ENCODE measurements at places on chromosomes 16 and 17.

DNA sequence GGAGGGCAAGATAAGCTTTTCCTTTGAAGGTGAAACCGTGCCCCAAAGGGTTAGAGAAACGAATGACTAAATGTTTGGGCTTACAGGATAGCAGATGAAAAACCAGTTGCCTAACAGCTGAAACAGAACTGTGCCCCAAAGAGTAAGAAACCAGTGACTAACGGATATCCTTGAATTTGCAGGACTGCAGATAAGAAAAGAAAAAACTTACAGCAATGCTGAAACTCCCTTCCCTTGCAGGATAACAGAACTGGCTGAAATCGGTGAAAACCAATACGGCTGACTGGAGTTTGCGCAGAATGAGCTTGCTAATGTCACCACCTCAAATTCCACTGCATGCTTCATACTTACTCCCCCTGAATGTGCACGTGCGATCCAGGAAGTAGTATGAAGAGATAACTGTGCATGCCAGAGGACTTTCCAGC lies 175.2 kb upstream of the NLRP1 start:
- DNase-seq, result no peak

DNA sequence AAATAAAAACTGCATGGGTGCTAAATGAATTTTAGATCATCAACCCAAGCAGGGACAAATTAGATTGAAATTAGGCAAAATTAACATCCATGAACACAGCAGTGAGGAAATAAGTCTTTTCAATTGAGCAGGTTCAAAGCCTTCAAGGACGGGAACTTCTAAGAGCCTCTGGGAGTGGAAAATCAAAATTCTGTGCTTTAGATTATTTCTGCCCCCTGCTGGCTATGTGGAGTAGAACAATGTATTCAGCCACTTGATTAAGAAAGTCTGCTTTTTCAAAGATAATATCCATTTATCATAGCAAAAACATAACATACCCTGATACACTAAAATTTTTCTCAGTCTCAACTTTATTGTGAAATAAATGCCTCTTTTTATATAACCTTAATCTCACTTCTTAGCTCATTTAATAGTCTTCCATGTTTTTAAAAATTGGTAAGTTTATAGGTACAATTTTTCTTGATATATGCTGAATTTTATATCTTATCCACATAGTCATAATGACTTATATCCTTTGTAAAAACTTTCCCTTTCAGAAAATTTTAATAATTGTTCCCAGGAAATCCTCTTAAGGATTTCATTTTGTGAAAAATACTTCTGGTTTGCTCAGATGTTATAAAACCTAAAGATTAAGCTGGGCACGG lies 28.1 kb upstream of the NOL11 start:
- peak; percentile 7 for DNase-seq

GRCh38 chr16:69501956-69502745 lies 63.6 kb upstream of the NFAT5 start:
- no peak for DNase-seq

- DNase-seq, result no peak
Measured at GRCh38 chr17:65556910-65557348, 4.5 kb downstream of the AXIN2 start.

DNA sequence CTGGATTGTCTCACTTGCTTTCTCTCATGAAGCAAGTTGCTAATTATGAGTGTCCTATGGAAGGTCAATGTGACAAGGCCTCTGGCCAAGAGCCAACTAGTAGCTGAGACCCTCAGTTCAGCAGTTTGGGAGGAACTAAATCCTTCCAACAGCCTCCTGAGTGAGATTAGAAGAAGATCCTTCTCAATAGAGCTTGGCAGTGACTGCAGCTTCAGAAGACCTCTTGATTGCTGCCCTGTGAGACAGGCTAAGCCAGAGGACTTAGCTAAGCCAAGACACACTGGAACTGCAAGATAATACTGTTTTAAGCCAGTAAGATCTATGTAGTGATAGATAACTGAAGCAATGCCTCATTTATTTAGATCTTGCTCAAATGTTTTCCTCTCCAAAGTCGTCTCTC lies 34.3 kb downstream of the PCTP start:
- DNase-seq, result no peak

GRCh38 chr17:1709403-1709951 lies 700 bp downstream of the TLCD2 start:
- no peak for DNase-seq

DNA sequence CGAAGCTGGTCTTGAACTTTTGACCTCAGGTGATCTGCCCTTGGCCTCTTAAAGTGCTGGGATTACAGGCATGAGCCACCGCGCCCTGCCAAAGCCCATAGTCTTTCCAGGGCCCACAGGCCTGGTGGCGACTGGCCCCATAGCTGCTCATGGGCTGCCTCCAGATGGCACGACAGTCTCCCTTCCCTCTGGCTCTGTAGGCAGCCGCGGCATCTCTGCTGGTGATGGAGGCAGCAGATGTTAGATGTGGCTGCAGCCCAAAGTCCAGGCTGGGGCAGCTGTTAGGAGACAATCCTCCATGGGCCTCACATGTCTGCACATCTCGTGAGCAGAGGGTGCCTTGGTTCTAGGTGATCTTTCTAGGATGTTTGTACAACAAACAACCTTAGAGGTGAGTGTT lies 69.7 kb upstream of the DNAJA2 start:
- no peak for DNase-seq

DNA sequence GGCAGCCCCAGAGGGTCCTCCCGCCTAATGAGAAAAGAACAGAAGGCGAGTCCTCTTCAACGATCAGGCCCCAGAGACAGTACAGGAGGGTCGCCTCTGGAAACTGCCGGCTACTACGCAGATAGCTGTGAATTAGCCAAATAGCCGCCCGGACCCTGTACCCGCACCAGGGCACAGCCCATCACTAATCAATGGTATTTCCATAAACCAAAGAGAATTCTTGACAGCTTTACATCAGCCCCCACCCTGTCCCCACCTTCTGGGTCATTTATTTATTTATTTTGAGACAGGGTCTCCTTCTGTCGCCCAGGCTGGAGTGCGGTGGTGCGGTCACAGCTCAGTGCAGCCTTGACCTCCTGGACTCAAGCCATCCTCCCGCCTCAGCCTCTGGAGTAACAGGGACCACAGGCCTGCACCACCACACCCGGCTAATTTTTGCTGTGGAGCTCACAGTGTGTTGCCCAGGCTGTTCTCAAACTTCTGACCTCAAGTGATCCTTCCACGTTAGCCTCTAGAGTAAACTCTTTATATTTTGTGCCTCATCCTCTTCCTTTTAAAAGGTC lies 805 bp upstream of the CLCN7 start:
- DNase-seq, result no peak

DNA sequence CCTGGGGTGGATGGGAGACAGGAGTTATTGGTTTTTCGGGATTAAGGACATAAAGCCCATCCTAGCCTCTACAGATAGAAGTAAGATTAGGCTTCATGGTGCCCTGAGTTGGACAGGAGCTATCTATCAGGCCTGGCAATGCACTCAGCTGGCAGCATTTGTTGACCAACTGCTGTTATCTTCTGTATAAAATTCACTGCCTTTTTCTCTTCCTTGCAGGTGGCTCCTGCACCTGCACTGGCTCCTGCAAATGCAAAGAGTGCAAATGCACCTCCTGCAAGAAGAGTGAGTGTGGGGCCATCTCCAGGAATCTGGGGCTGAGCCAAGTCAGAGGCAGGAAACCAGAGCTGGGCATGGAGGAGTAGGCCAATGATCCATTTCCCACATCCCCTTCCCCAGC lies 579 bp downstream of the MT1A start:
- no peak for DNase-seq
